Esophagus muscularis mucosa (tissue), 4 donors: ENCODE measurements at places on chromosomes 2 and 18. TPM values are rescaled to one million over a fixed set of nuclear protein-coding genes. Genes with fewer than 3 reads are reported as not detected.

TNFAIP6 gene
- total RNA-seq = 3.5 TPM

DNA sequence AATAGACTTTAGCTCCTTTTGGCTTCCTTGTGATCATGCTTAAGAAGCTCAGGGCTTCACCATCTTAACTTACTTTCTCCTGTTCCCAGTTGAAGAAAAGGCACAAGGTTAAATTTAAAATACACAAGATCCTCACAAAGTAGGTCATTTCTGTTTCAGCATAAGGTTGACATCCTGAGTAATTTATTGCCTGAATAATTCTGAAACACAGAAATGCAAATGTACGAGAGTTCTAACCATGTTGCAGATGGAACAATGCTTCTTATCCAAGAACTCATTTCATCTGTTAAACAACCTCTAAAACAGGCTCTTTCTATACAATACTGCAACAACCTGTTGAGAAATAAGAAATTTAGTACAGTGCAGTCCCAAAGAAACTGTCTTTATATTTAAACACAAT, 395.2 kb downstream of the BCL11A start:
- H3K36me3 ChIP-seq = no peaks in the 10 kb centered on the region
- H3K27ac ChIP-seq = no peak overlapping the region
- H3K4me1 ChIP-seq = no peaks in the 10 kb centered on the region
- no peak for DNase-seq
- no peak overlapping the region for H3K4me3 ChIP-seq
- no peaks in the 10 kb centered on the region for H3K27me3 ChIP-seq

DNA sequence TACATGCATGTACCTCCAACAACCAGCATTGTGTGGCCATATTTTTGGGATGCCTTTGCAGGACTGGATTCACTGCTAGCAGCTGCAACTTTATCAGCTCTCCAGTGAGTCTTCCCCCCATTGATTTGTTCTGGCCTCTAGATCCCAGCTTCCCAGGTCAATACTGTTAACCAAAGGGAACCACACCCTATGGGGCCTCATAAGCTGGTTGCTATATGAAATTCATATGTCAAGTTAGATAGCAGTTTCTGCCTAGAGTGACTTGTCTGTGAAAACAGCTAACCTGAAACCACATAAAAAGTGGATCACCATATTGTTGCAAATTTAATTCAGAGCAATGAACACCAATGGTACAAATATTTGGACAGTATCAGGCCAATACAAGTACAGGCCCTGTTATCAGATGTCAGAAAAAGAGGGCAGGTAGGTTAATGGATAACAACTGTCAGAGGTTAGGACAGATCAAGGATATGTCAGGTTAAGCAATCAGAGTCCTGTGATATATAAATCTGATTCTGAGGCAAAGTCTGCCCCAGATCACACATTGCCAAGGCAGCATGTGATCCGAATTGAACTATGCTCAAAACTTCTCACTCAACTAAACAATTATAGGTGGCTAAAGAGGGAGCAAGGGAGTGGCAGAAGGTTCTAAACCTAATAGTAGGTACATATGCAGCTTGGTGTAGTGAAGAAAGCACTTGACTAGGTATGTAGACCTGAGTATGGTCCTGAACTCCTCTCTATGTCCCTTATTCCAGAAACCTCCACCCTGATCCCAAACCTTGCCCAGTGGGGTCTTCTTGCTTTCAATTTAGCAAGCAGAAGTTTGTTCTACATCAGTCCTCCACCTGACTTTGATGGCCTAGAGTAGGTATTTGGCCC, 310.2 kb upstream of the STON1 start:
- no peak overlapping the region for H3K27ac ChIP-seq
- no peak for DNase-seq
- no peak overlapping the region for H3K4me3 ChIP-seq
- H3K4me1 ChIP-seq = no peaks in the 10 kb centered on the region

- H3K4me3 ChIP-seq = no peak overlapping the region
- H3K27ac ChIP-seq = no peak overlapping the region
- DNase-seq = no peak
Measured at GRCh38 chr2:118221536-118222272, 133.4 kb downstream of the INSIG2 start.

DNA sequence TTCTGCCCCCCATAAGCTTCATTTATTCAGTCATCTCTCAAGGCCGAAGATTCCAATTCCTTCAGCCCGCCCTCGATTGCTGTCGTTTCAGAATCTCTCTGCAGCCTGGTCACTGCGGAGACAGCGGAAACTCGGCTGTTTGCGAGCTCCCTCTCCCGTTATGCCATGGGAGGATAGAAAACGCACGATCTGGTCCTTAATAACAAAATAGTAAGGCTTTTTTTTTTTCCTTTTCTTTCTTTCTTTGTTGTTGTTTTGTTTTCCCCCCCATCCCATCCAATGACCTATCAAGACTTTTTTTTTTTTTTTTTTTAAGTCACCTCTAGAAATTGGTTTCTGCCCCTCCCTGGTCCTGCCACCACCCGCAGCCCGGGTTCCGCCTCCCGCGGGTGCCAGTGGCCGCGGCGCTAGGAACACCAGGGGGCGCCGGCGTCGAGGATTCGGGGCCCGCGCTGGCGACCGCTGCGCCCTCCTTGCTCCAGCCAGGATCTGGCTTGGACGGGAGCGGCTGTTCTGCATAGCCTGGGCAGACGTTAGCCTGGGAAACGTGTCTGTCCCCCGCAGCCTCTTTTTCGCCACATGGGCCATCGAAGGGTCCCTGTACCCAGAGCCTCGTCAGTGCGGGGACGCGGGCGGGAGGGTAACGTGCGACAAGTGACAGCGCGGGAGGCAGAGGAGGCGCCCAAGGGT, 10.1 kb downstream of the CPLX4 start:
- H3K4me3 ChIP-seq = peak overlapping the region; percentile 22
- no peaks in the 10 kb centered on the region for H3K27me3 ChIP-seq
- no peak overlapping the region for H3K27ac ChIP-seq
- no peak for DNase-seq
- H3K4me1 ChIP-seq = peaks cover 10% of the 10 kb centered on the region

- no peak overlapping the region for H3K4me3 ChIP-seq
- H3K27ac ChIP-seq = no peak overlapping the region
- no peak for DNase-seq
- H3K36me3 ChIP-seq = peaks cover 21% of the 10 kb centered on the region
- no peaks in the 10 kb centered on the region for H3K27me3 ChIP-seq
- no peaks in the 10 kb centered on the region for H3K4me1 ChIP-seq
Measured at GRCh38 chr2:175976391-175977157, 25.5 kb downstream of the LNPK start.

GRCh38 chr2:86562922-86563649, at the start of gene CHMP3:
CHMP3 (minus strand) TSS chr2:86563443; CDS start chr2:86563348, 95 bp downstream.
- no peaks in the 10 kb centered on the region for H3K36me3 ChIP-seq
- no peaks in the 10 kb centered on the region for H3K27me3 ChIP-seq
- H3K4me1 ChIP-seq = peaks cover 27% of the 10 kb centered on the region

DNA sequence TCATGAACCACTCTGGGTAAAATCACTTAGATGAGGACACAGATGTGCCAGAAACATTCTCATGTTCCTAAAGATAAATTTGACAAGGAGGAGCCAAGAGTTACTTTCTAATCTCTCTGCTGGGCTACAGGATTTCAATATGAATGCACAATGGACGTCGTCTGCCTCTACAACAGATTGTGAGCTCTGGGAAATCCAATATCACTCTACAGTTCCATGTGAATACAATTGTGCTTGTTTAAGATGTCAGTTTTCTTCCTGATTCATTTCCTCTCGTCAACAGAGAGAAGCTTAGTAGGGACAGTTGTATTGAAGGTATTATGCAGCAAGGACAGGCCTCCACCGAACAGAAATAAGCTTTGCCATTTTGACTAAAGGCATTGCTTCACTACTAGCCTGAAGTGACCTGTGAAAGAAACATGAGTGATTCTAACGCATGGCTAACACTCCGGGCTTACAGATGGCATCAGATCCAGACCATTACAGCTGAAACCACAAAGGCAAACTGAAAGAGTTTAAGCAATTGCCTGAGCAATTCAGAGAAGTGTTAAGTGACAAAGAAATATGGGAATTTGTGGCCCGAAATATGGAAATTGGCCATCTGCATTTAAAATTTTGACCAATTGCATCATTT, 1591.5 kb downstream of the LRP1B start:
- H3K36me3 ChIP-seq = no peaks in the 10 kb centered on the region
- DNase-seq = no peak
- no peak overlapping the region for H3K27ac ChIP-seq
- H3K4me1 ChIP-seq = no peaks in the 10 kb centered on the region
